GM23248 (cell line): ENCODE measurements at places on chromosomes 13 and 19.

DNA sequence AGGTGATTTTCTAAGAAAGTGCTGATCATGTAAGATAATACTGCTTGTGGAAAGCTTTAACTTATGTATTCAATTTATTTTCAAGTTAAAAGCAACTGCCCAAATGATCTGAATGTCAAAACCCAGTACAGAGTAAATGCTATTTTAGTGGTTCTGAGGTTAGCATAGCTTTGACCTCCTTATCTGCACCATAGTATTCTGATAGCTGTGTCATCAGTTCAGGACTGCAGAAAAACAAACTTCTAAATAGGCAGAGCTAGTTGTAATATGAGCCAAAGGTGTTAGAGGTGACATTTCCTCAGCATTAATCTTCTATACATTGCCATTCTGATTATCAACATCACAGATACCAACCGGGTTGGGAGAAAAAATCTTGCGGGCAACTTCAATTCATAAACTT, 758.7 kb downstream of the SLITRK5 start:
- no peak for DNase-seq

DNA sequence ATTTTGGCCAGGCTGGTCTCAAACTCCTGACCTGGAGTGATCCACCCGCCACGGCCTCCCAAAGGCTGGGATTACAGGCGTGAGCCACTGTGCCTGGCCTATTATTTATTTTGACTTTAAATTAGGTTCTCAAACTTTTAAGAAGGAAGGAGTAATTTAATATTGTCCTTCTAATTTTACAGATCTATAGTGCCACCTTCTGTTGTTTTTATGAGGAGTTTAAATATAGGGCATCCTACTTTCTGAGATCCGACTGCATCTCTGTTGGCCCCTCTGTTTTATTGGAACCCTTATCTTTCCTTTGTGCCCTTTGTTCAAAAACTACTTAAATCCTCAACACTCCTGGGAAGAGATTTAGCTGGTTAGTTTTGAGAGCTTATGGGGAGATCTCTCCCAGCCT, 25.4 kb upstream of the ZMYM5 start:
- DNase-seq = peak; percentile 40

DNA sequence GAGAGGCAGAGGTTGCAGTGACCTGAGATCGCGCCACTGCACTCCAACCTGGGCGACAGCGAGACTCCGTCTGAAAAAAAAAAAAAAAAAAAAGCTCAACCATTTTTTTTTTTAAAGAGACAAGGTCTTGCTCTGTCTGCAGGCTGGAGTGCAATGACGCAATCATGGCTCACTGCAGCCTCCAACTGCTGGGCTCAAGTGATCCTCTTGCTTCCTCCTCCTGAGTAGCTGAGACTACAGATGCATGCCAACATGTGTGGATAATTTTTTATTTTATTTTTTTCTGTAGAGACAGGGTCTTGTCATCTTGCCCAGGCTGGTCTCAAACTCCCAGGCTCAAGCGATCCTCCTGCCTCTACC, 10.3 kb downstream of the EHD2 start:
- DNase-seq = peak; percentile 88

GRCh38 chr13:46648166-46648607, 95.2 kb downstream of the LRCH1 start:
- DNase-seq = peak; percentile 65

- peak; percentile 64 for DNase-seq
Measured at GRCh38 chr19:47511681-47512080, 3.2 kb downstream of the NAPA start.

- DNase-seq = peak; percentile 37
Measured at GRCh38 chr19:50719566-50719965, at the start of gene SHANK1. SHANK1 (minus strand) TSS chr19:50719802; CDS start chr19:50716919, 2,883 bp downstream.

DNA sequence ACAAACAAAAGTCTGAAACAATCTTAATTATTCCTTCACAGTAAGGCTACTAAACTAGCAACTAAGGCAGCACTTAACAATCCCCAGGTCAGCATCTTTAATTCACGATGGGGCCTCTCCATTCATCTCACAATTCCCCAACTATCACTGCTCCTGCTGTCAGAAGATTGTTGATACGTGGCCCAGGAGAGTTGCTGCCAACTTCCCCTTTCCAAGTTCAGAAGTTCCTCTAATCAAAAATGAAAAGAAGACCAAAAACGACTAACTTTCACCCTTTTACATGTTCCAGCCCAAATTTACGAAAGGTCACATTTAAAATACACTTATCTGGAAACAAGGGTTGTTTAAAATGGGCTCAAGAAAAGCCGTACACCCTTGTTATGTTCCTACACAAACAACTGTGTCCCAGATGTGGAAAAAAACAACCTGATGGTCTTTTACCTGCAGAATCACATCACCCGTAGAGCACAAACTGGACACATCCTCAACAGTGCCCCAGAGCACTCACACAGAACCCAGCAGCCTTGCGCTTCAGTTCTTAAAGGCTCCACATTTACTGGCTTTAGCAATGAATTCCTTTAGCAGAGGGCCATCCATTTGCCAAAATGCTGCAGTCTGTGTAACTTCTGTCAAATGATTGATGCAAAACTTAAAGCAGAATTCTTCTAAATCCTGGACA, 38.0 kb downstream of the PHF11 start:
- DNase-seq = no peak

DNA sequence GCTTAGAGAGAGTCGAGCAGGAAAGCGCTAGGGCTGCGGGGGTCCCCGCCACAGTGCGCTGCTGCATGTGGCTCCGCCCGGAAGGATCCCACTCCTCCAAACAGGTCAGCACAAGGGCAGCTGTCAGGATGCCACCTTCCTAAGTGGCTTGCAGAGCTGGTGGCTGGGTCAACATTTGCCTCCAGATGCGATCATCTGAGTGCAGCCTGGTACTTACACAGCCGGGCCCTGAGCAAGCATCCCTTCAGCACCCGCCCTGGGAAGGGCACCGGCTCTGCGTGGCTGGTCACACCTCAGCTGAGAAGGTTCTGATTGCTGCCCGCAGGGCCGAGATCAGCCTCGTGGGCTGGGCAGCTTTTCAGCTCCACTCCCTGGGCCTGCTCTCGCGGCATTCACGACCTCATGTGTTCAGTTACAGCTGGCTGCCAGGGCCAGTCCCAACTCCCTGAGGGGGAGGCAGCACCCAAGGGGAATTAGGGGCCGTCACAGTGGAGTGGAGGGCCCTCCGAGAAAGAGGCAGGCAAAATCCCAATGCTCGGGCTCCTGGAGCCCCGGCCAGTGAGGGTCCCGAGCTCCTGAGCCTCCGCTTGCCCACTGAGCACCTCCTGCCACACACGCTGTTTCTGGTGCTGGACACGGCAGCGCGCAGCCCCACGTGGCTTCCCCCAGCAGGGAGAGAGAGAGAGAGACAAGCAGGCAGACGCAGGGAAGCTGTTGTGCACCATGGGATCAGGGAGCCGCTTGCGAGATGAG, 26.8 kb downstream of the AP1M1 start:
- DNase-seq = no peak

DNA sequence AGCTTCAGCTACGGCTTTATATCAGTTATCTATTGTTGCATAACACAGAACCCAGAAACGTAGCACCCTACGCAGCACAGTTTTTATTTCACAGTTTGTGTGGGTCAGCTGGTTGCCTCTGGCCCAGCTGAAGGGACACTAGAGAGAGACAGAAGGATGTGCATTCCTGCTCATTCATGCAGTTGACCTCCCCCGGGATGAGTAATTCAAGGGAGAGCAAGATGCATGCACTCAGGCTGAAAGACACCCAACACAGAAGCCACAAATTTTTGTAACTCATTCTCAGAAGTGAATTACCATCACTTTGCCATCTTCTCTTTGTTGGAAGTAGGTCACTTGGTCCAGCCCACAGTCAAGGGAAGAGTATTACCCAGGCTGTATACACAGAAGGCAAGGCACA, 89.5 kb downstream of the EFNB2 start:
- peak; percentile 35 for DNase-seq

- DNase-seq = peak; percentile 77
Measured at GRCh38 chr13:109389892-109390345, 396.5 kb downstream of the IRS2 start.

GRCh38 chr19:10182847-10183246, 11.9 kb downstream of the DNMT1 start:
- no peak for DNase-seq

GRCh38 chr13:99322297-99323103, 15.3 kb upstream of the GPR183 start:
- peak; percentile 91 for DNase-seq

DNA sequence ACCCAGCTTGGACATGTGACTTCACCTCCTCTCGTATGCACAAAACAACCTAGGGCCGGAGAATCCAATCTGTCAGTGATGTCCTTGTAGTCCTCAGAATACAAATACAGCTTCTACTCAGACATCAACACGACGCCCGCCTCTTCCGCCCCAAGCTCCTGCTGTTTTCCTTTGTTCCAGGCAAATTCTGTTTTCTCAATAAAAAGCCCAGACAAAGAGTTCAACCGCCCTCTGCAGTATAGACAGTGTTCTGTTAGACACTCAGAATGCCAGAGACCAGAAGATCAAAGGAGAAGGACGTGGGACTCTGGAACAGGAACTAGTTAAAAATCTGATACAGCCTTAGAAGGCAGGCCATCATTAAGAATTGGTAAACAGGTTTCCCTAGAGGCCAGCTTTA, 42.0 kb upstream of the GGACT start:
- no peak for DNase-seq

DNA sequence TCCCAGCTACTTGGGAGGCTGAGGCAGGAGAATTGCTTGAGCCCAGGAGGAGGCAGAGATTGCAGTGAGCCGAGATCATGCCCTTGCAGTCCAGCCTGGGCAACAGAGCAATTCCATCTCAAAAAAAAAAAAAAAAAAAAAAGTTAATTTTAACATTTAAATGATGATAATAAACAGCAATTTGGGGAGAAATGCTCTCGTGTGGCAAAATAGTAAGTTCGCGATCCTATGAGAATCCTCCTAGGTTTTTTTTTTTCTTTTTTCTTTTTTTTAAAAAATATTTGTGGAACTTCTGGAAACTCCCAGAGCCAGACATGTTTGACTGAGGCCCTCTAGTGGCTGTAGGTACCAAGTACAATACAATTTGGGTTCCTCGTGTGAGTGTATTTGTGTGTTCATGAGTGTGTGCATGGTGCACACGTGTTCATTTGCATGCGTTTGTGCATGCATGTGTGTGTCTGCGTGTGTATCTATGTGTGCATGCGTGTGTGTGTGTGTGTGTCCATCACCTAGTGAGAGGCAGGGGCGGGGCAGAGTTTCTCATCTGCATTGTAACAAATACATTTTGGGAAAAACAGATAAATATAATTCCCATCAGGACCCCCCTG, 31.2 kb downstream of the TMPRSS9 start:
- DNase-seq = peak; percentile 84

DNA sequence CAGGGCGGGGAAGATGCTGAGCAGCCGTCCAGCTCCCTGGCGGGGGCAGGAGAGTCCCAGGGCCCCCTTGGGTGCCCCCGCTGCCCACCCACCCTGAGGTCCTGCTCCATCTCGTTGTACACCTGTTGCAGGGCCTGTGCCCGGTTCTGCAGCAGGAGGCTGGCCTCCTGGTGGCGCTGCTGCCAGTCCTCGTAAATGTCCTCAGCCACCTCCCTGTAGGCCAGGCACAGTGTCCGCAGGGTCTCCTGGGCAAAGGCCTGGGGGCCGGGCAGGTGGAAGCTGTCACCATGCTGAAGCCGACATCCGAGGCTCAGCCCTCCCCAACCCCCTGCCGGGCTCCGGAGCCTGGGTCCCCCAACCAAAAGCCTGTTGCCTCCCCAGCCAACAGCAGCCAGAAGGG, 20.2 kb downstream of the ATP8B3 start:
- DNase-seq = no peak

DNA sequence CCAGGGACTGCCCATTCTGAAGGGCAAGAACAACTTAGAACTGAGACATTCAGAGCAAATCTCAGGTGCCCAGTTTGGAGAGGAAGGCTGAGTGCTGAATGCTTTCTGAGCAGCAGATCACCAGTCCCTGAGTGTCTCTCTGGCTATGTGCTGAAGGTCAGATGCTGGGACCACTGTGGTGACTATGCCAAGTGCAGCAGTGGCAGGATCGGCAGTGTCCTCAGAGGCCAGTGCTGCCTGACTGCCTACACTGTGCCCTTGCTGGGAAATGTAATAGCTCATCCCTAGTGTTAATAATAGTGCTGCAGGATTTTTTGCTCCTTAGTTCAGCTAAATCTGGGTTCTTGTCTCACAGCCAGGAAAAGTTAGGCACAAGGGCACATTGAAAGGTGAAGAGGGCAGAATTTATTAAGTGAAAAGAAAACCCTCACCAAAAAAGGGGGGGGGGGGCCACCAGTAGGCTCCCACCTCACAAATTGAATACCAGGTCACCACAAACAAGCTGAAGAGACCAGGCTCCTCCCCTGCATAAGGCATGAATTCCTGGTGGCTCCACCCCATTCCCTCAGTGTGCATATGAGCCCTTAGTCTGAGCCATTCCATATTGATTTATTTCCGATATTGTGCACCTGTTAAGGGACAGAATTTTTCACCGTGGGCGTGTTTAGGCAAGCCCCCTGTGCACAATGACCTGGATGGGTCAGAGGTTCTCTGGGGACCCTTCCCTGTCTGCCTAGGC, 18.5 kb downstream of the RFXAP start:
- DNase-seq = no peak

DNA sequence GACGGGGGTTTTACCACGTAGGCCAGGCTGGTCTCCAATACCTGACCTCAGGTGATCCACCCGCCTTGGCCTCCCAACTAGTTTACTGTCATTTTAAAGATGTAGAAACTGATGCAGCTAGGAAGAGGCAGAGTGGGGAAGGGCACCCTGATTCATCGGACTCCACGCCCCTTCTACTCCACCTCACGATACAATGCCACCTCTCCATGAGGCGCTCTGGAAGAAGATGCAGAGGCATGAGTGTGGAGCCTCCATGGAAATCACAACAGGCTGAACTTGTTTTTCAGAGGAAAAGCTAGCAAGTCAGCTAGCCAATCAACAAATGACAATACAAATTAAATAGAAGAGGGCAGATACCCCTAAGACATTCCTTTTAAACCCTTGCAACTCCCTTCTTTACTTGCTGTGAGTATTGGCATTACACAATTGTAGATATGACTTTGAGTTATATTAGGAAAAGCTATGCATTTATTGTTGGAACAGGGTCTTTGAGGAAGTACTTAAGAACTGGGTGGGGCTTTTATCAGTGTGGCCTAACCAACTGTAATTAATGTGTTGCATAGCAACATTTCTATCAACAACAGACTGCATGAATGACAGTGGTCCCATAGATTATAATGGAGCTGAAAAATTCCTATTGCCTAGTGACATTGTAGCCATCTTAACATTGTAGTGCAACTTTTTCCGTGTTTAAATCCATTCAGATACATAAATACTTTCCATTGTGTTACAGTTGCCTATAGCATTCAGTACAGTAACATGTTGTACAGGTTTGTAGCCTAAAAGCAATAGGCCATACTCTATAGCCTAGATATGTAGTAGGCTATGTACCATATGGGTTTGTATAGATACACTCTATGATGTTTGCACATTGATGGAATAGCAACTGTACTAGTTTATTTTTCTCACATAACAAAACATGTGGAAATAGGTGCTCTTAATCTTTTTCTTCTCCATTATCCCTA, 17.6 kb downstream of the WDFY2 start:
- DNase-seq = no peak
